Midbrain (tissue), 1 donor: ENCODE measurements at places on chromosomes 7 and 10.

DNA sequence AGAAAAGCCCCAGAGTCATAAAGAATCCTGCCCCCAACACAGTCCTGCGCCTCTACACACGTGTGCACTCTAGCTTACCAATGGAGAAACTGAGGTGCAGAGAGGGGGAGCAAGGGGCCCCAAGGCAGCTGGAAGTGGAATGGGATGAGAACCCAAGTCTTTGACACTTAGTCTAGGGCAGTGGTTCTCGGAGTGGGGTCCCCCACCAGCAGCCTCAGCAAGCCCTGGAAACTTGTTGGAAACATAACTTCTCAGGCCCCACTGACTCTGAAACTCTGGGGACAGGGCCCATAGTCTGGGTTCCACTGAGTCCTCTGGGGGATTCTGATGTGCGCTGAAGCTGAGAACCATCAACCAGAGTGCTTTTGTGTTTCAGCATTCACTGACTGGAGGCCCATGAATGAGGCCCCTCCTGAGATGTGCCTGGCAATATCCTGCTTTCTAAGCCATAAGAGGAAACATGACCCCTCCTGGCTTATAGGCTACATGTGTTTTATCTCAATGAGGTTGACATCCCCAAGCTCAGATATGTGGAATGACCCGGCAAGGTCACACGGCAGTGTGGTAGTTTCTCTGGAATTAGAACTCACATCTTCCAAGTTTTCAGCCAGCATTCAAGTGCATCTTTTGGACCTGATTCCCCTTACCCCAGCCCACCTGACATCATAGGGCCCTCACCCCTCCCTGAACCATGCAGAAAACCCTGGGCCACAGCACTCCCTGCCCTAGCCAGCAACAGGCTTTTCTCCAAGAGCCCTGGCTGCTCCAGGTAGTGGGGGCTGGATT, 147.3 kb upstream of the PCBD1 start:
- DNase-seq: no peak

- DNase-seq: no peak
Measured at GRCh38 chr7:107213193-107213788, 44.5 kb downstream of the HBP1 start.

DNA sequence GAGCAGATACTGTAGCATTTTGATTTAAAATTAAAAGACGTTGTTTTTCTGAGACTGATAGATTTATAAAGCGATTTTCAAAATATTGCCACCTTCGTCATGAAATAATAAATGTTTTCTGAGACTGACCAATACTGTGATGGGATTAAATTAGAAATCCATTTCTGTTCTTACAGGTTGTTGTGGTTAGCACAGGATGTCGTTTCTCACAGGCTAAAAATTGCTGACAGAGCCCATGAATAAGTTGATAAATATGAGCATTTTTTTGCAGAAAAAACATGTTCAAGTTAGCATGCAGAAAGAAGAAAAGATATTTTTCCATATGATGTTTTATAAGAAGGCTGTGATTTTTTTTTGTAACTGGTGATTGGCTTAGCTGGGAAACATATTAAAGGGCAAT, 66.8 kb downstream of the POU6F2 start:
- no peak for DNase-seq

- DNase-seq: no peak
Measured at GRCh38 chr7:41122256-41122987, 580.5 kb downstream of the INHBA start.

DNA sequence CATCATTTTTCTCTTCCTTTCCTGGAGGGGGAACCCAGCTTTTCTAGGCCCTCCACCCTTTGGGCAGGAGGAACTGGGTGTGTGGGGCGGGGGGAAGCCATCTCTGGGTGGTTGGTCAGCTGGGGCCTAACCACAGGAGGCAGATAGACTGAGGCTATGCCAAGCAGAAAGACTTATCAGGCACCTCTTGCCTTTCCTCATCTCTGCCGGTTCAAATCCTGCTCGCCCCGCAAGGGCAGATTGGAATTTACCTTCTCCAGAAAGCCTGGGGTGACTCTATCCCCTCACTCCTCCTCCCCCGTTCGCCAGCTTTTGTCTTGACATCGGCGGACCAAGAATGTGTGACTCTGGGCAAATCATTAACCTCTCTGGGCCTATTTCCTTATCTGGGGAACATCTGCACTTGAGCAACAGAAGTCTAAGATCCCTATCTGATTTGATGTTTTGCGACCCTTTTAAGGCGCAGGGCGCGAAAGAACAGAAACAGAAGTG, 584 bp upstream of the GARS1 start:
- no peak for DNase-seq

- DNase-seq: no peak
Measured at GRCh38 chr10:6165221-6165725, 37.5 kb upstream of the PFKFB3 start.

- DNase-seq: no peak
Measured at GRCh38 chr7:32255036-32255435, 184.8 kb upstream of the PDE1C start.

GRCh38 chr10:54796881-54797280, 4.2 kb downstream of the PCDH15 start:
- DNase-seq: no peak

- DNase-seq: no peak
Measured at GRCh38 chr7:85927226-85927625, 716.5 kb upstream of the GRM3 start.

DNA sequence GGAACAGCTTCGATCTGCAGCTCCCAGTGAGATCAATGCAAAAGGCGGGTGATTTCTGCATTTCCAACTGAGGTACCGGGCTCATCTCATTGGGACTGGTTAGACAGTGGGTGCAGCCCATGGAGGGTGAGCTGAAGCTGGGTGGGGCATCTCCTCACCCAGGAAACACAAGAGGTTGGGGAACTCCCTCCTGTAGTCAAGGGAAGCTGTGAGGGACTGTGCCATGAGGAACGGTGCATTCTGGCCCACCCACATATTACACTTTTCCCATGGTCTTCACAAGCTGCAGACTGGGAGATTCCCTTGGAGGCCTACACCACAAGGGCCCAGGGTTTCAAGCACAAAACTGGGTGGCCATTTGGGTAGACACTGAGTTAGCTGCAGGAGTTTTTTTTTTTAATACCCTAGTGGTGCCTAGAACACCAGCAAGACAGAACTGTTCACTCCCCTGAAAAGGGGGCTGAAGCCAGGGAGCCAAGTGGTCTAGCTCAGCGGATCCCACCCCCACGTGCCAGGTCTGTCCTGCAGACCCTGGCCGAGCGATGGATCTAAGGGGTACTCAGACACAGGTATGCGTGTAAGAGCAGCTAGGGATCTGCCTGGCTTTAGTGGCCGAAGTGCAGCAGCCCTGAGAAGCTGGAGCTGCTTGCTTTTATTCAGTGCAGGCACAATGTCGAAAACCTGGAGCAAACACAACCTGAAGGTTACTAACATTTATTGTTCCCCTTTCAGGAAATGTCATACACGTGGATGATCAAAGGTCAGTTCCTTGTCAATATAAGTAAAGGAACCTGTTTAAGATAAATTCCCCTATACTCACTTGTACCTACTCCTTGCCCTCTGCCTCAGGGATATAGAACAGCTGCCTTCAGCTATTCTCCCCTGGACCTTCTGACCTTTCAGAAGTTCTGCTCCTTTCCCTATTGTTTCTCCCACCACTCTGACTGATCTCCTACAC, 3.1 kb upstream of the SAMD9 start:
- no peak for DNase-seq
